Left lobe of liver (tissue), 2 donors: ENCODE measurements at places on chromosomes 7 and 10. TPM values are rescaled to one million over a fixed set of nuclear protein-coding genes. Genes with fewer than 3 reads are reported as not detected.

TRIM4 gene
- total RNA-seq: 13.7 TPM

ANKRD22 gene
- not detected for total RNA-seq

ACBD7 gene
- not detected for total RNA-seq

SLC26A5 gene
- total RNA-seq: 0.33 TPM

PRSS2 gene
- 53.2 TPM for total RNA-seq

TSPAN12 gene
- 15.1 TPM for total RNA-seq

RARRES2 gene
- 852 TPM for total RNA-seq
